Cardiac septum (tissue), 1 donor: ENCODE measurements at places on chromosomes 13 and 19.

- no peak for DNase-seq
Observed at GRCh38 chr13:49536144-49536873, 40.6 kb downstream of the PHF11 start.

DNA sequence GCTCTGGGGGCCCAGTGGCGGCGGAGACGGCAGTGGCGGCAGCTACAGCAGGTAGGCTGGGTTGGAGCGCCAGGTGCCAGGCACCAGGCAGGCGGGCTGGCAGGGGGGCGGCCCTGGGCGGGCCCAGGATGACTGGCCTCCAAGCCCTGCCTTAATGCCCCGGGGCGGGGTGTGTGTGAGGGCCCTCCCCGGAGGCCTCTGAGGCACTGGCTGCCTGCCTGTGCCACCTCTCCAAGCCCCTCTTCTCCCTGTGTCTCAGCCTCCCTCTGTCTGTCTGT, at the start of gene KLK11:
TSS of gene KLK11 (minus strand) at position 63 of the 278 bp plus-strand sequence. CDS start 985 bp downstream, outside the sequence.
- no peak for DNase-seq

GRCh38 chr13:112783135-112783977, 93.5 kb downstream of the ATP11A start:
- DNase-seq: no peak

DNA sequence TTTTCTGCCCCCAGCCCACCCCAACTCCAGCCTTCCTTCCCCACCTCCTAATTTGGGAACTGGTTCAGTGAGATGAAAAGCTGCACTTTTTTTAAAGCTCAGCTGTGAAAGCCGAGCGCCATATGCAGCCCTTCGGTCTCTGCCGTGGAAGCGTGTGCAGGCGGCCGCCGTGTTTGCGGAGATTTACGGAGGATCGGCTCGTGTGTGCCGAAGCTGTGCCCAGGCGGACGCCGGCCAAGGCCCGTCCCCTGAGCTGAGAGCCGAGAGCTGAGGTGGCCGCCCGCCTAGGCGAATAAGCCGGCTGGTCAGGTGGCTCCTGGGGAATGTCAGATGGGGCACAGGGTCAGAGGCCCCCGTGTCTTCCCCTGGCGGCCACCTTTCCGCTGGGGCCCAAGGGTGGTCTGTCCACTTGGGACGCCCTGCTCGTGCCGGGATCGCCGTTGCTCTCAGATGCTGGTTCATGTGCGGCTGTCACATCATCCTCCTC, 78.7 kb downstream of the ZNF536 start:
- no peak for DNase-seq

DNA sequence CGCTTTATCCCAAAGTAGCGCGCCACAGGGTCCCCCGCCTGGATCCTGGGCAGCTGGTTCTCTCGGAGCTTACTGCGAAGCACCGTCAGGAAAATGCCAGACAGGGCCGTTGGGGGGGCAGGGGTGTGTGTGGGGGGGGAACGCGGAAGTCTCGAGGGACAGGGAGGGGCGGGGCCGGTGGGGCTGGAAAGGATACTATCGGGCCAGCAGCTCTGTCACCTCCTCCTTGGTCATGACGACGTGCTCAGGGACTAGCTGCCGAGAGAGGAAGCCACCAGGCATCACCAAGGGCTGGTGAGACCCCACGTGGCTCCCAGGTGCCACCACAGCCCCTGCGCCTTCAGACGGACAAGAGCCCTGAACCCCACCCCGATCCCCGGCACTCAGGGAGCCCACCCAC, 5.3 kb downstream of the POLR2E start:
- DNase-seq: no peak

DNA sequence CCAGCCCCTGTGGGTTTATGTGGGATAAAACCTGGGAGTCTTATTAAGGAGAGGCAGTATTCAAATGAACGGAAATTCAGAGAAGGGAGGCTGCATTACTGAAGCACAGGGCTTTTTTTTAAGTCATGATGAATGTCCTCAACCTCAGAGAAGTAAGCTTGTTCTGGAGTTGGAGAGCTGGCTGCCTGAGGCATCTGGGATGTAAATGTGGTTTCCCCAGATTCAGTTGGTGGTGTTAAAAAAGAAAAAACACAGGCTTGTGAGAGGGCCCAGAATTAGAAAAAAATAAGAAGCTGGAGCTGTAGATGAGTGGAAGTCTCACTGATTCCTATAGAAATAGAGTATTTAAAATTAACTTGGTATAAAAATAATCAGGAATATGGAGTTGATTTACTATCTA, 64.0 kb upstream of the GPR12 start:
- no peak for DNase-seq

DNA sequence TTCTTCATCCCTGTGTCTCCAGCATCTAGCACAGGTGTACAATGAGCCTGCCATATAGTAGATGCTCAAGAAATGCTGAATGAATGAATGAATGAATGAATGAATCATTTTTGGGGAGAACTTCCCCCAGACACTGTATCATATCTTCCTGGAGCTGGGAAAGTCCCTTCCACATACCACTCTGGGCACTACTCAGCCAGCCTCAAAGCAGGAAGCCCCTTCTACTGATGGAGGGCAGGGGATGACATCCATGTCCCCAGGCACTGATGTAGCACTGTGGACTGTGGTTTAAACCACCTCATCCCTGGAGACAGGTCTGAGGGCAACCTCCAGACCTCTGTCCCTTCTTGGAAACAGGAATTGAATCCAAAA, 4.8 kb downstream of the GNA15 start:
- DNase-seq: no peak

DNA sequence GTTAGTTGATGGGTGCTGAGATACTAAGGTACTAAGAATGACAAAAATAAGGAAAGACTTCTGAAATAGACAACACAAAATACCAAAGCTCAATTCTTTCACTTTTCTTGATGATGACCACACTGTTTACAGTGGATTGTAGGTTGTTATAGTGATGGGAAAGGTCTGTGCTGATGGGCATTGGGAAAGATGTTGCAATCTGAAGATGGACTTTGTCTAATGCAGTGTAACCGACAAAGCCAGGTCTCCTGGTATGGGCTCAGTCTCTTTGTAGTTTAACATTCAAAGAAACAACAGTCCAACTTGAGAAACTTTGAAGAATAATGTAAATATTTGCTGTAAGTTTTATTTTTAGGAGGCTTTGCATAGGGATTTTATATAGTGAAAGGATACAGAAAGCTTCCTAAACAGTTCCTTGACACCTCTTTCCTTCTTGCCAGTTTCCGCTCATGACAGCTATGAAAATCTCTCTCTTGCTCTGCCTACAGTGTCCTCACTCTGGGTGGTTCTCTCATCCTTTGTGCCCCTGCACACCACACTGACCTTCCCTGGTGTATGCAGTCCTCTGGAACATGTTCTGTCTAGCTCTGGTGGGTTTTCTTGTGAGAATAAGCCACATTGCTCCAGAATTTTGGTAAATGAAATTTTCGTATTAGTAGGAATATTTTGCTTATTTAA, 172.2 kb downstream of the KCNRG start:
- DNase-seq: no peak

- DNase-seq: no peak
Observed at GRCh38 chr13:73251626-73252265, 192.9 kb downstream of the KLF5 start.

DNA sequence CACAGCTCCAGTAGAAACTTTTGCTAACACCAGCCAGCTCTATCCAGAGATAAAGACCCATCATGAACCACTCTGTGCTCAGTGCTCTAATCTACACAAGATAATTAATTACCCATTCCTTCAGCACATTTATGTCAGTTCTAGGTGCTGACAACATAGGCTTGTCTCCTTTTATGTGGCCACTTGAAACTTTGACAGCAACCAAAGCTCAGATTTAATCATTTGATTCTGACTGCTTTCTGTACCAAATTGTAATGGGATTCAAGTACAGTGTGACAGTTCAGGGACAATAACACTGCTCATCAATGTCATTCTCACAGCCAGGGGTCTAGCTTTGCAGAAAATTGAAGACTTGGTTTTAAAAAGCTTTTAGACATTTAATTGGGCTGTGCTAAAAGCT, 266.6 kb downstream of the KCTD12 start:
- no peak for DNase-seq

GRCh38 chr13:66113882-66114526, 1116.1 kb downstream of the PCDH9 start:
- DNase-seq: no peak

GRCh38 chr19:4957981-4958380, 10.9 kb upstream of the KDM4B start:
- DNase-seq: no peak
